ENCODE measurements at places on chromosomes 11 and 22.

DNA sequence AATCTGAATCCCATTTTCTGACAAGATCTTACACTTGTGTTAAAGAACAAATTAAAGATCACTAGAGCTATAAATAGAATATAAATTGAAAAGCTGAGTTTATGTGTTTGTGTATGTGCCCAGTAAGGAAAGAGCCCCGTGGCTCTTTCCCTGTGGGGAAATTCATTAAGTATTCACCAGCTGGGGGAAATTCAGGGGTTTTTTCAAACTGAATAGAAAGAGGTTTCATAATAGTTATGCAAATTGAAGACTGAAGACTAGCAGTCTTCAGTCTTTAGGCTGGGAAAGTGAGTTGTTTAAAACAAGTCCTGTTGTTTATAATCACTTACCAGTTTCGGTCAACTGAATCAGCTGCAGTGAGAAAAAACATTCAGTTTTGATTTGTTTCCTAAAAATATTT, 11.3 kb upstream of the MS4A7 start:
- no peak for DNase-seq

DNA sequence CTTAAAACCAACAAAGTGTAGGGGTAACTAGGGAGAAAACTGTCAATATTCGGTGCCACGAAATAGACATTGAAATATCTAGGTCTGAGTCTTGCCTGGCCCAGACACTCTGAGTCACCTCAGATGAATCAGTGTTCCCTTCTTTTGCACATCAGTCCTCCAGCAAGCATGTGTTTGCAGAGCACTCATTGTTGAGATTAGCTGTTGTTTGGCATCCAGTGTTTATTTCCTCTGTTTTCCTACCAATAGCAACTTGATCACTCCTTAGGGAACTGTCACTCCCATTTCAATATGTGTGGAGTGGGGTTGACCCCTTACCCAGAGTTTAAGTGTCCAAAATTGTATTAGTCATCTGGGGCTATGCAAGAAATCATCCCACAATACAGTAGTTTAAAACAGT, 4.7 kb upstream of the ASCC2 start:
- DNase-seq = peak; percentile 43

GRCh38 chr22:37292641-37293040, 10.3 kb downstream of the CYTH4 start:
- DNase-seq = no peak

DNA sequence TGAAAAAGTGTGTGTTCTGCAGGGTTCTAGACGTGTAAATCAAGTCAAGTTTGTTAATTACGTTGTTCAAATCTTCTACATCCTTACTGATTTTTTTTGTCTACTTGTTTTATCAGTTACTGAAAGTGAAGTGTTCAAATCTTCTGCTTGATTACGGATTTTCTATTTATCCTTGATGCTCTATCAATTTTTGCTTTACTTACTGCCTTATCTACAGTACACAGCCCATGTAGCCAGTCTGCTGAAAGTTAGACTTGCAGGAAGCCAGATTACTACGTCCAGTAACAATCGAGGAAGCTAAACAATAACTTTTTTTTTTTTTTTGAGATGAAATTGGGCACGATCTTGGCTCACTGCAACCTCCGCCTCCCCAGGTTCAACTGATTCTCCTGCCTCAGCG, 15.6 kb upstream of the C11orf24 start:
- no peak for DNase-seq

DNA sequence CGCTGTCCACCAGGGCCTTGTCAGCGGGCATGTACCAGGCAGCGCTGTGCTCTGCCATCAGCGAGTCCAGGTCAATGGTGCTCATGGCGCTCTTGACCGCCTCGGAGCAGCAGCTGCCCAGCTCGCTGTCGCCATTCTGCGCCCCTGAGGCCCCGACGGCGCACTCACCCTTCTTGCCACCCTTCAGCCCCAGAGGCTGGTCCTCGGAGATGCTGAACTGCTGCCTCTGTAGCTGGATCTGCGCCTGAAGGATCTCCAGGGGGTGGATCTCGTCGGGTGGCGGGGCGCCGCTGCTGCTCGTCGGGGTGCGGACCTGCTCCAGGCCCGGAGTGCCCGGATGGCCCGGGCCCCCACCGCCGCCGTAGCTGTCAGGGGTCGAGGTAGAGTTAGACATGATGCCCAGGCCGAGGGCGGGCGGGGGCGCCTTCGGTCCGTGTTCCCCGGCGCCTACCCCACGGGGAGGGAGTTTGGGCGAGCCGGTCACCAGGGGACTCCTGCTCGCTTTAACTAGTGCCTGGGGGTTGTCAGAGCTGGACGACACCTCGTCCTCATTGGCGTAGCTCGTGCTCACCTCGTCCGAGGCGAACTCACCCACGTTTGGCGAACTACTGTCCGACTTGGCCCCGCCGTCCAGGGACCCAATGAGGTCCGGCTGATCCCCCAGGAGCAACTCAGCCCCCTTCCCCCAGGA, 4.6 kb downstream of the MN1 start:
- DNase-seq = no peak

DNA sequence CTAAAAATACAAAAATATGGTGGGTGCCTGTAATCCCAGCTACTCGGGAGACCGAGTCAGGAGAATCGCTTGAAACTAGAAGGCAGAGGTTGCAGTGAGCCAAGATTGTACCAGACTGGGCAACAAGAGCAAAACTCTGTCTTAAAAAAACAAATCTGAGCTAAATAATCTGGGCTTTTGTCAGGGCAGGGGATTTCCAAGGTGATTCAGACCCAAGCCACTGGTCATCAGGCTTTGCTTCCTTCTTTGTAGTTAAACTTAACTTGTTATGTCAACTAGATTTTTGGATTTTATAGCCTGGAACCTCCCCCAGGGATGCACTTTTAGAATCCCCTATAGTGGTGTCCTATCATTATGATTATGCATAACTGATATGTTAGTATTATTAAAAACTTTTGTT, 27.0 kb upstream of the SLC22A8 start:
- DNase-seq = no peak

DNA sequence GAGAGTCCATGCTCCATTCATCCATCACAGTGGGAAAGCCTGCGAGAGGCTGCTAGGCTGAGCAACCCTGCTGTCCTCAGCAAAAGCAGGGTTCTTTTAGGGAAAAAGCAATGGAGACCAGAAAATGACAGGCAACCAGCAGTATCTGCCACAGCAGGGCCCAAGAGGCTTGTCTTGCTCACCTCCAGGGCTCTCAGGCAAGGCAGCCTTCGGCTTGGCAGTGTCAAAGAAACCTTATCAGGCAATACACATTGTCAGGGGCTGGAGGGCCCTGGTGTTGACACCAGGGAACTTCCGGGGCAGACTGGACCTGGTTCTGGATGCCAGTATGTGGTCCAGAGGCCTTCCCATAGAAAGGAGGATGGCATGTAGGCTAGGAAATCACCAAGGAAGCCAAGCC, 10.2 kb upstream of the TLCD5 start:
- no peak for DNase-seq

DNA sequence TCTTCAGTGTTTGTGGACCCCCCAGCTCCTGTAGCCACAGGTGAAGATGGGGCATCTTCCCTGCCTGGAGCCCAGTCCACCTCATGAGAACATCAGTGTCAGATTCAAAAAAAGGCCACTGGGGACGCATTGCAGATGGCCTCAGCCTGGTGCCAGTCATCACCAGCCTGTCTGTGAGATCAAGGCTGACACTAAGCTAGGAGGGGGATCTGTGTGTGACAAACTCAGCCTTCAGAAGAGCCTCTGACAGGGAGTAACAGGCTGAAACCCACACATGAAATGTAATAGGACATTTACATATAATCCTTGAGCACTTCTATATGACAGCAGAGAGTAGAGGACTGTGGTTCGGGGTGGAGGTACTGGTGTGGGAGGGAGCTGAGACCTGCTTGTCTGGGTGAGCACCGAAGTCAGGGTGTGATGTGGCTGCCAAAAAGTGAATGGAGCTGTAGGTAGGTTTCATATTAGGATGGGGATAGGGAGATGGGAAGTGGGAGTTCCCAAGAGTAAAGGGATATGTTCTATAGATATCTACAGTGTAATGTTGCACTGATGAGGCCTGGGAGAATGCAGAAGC, 20.5 kb upstream of the CCDC134 start:
- DNase-seq = no peak

DNA sequence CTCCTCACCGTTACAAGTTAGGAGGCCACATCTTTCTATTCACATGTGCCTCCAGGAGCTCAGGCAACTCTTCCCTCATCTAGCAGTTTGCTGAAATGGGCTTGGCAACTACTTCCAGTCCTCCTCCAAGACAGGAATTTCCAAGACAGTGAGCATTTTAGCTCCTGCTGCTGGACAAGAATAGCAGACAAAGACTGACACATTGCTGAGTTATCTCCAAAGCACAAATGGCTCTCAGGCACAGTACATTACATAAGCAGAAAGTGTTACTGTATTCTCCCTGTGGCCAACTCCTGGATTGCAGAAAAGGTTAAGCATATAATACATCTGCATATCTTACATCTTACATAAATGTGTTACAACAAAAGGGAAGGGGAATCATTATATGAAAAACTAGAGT, 83.2 kb upstream of the POU2AF2 start:
- no peak for DNase-seq

DNA sequence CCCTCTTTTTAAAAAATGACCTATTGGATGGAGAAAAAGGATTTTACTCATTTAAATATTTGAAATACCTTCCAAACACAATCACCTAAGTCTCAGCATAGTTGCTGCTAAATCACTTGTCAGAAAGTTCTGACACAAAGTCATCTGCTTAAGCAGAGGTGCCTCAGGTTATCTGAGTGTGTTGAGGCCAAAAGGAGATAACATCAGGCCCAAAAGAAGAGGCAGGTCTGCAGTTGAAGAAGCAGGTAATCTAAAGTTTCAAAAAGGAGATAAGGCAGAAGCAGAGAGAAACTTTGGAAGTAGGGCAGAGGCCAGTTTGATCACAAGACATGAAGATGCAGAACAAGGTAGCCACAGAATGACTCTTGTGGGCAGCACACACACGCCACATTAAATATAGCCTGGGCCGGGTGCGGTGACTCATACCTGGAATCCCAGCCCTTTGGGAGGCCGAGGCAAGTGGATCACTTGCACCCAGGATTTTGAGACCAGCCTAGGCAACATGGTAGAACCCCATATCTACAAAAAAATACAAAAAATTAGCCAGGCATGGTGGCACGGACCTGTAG, 175.7 kb upstream of the API5 start:
- DNase-seq = no peak

DNA sequence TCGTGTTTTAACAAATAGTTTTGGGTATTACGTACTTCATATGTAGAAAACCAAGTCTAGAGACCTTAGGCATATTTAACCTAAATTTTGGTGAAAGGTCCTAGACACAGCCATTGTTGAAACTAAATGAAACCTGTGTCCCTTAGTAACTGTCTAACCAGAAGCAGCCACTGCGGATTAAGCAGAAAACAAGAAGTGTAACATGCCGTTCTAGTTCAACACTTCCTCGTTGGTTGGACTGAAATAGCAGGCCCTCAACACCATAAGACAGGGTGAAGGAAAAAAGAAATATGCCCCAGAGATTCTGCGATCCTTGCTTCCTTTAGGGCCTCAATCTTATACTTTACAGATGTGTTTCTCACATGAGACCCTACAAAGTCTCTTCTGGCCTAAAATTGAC, 2.0 kb downstream of the NAA40 start:
- DNase-seq = no peak

- DNase-seq = peak; percentile 99
Measured at GRCh38 chr11:106399076-106399511, 321.6 kb downstream of the AASDHPPT start.

- DNase-seq = no peak
Measured at GRCh38 chr22:19241593-19241906, 50.0 kb downstream of the CLTCL1 start.

GRCh38 chr11:23536907-23537306, 676.6 kb upstream of the CCDC179 start:
- DNase-seq = no peak

GRCh38 chr11:1129143-1129610, 28.6 kb upstream of the MUC5AC start:
- no peak for DNase-seq

- no peak for DNase-seq
Measured at GRCh38 chr11:36750349-36750748, 152.3 kb upstream of the RAG2 start.

DNA sequence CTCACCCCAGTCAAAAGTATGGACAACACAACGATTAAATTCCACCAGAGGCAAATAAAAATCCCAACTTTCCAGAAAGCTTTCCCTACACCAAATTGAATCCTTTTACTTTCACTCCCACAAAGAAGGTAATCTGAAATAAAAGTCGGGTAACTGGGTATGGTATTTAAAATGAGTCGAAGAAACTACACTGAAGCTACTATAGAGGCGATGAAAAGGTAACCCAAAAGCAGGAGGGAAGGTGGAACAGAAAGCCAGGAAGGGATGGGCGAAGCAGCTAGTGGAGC, 1.1 kb downstream of the PICALM start:
- DNase-seq = no peak

All from retinal pigment epithelial cell (primary cell).